T47D (cell line): ENCODE measurements at places on chromosomes 1 and 21.

GRCh38 chr1:184359909-184360308 lies 26.9 kb upstream of the C1orf21 start:
- DNase-seq, result no peak

- no peak for DNase-seq
These were observed 79.7 kb upstream of the DISP3 start for GRCh38 chr1:11399250-11399649.

DNA sequence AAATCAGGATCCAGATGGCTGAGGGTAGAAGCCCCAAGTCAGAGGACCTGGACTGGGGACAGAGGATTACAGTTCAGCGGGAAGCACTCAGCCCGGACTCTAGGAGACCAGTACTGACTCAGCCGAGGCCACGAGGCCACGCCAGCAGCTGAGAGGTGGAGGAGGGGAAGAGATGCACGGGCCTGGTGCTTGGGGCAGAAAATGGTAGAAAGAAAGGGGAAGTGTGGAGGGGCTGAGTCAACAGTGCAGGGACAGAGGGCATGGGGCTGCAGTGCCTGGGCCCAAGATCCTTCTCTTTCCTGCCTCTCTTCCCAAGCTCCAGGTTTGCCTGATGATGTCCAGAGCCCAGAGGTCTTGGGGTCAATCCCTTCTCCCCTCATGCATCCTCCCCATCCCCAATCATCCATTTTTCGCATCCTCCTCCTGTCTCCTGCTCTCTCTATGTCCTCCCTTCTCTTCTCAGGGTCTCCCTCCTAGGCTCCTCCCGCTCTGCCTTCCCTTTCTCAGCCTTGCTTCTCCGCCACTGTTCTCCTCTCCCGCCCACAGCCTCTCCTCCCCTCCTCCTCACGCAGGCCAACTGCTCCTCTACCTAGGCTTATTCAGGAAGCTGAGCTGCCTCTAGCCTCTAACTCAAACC lies 7.7 kb downstream of the ARHGEF2 start:
- DNase-seq, result no peak

GRCh38 chr1:229431284-229432115 lies 2.4 kb downstream of the ACTA1 start:
- no peak for DNase-seq

DNA sequence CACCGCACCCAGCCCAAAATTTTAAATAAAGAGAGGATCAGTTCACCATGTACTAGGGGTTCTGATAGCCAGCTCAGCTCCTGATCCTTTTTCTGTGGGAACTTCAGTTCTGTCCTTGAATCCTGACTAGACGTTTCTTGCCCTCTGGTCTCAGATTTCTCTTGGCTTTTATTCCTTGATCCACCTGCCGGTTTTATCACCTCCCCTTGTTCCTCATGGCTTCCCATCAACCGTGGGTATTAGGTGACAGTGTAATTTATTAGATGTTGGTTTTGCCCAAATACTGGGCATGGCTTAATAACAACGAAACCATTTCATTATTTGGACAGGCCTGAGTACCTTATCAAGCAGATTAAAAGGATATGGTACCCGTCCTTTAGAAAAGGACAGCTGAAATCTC lies 22.5 kb downstream of the SLC45A1 start:
- no peak for DNase-seq

- no peak for DNase-seq
These were observed at the start of gene S100A6 for GRCh38 chr1:153535242-153536011. S100A6 (minus strand) TSS chr1:153535991; CDS start chr1:153535339, 652 bp downstream.

DNA sequence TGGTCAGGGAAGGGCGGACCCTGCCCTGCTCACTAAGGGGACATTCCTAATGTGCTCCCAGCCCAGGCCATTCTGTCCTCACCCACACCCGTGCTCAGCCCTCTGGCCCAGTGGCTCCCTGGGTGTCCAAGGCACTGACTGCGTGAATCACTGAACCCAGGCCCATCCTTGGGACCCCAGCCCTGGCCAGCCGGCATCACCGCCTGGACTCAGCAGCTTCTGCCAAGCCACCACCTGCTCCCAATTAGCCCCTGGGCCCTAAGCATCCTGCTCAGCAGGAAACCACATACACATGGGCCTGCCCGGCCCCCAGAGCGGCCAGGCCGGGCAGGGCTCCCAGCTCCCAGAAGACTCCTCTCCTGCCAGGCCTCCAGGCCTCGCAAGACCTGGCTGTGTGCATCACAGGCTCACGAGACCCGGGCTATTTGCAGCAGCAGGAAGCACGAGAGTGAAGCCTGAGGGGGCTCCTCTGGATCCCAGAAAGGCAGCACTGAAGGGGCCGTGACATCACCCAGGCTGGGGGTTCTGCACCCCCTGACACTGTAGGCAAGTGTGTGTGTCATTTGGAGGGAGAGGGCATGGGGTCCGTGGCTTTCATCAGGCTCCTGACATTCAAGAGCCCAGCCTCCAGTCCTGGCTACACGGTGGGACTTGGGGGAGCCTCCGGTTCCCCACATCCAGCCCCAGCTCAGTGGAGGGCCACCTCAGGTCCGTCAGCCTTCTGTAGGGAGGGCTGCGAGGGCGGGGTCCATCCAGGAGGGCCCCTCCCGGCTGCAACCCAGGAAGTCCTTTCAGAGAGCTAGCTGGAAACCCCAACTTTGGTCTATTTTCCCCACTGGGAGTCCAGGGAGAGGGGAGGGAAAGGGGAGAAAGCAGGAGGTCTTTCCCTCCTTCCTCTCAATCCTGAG lies 1.6 kb downstream of the MFAP2 start:
- no peak for DNase-seq

DNA sequence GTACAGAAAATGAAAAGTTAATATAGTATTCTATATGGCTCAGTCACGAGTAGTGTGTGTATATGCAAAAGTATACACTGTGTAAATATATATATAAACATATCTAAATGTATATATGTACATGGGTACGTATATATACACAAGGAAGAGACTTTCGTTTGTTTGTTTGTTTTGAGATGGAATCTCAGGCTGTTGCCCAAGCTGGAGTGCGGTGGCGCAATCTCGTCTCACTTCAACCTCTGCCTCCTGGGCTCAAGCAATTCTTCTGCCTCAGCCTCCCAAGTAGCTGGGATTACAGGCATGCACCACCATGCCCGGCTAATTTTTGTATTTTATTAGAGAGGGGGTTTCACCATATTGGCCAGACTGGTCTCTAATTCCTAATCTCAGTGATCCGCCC lies 16.4 kb downstream of the IL12RB2 start:
- DNase-seq, result no peak

GRCh38 chr1:105485207-105485606 lies 1571.3 kb upstream of the PRMT6 start:
- no peak for DNase-seq

DNA sequence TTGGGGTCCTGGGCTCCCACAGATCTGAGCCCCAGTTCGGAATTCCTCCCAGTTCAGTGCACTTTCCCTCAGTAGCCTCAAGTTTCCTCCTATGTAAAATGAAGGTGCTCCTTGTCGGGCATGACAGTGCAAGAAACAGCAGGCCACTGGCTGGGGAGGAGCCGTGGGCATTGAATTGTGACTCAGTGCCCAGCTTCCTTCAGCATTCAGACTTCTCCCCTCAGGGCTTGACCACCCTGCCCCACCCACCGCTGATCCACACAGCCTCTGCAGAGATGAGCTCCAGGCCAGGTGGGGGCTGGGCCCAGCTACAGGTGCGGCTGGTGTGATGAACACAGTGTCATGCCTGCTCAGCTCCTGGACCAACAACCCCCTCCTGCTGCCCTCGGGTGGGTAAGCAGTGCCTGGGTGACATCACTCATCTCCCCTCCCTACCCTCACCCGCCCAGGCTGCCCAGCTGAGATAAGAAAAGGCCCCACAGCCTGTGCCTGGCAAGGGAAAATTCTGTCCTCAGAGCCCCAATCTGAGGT lies 4.9 kb downstream of the MOB3C start:
- no peak for DNase-seq
